Naive thymus-derived CD8-positive, alpha-beta T cell (primary cell): ENCODE measurements at places on chromosomes 2 and 18. TPM values are rescaled to one million over a fixed set of nuclear protein-coding genes. Genes with fewer than 3 reads are reported as not detected.

- H3K27ac ChIP-seq = no peak overlapping the region
- H3K4me3 ChIP-seq = no peak overlapping the region
- H3K27me3 ChIP-seq = peaks cover 10% of the 10 kb centered on the region
- no peaks in the 10 kb centered on the region for H3K4me1 ChIP-seq
- DNase-seq = no peak
- H3K36me3 ChIP-seq = no peaks in the 10 kb centered on the region
Measured at GRCh38 chr2:168323529-168324021, 76.2 kb upstream of the STK39 start.

GRCh38 chr2:200022511-200022910 is 67.1 kb downstream of the MAIP1 start:
- H3K4me3 ChIP-seq = no peak overlapping the region
- H3K4me1 ChIP-seq = no peaks in the 10 kb centered on the region
- H3K36me3 ChIP-seq = peaks cover under 1% of the 10 kb centered on the region
- no peak for DNase-seq
- peaks cover 15% of the 10 kb centered on the region for H3K27me3 ChIP-seq
- no peak overlapping the region for H3K27ac ChIP-seq

GRCh38 chr2:219484343-219485200 is 14.1 kb upstream of the GMPPA start:
- H3K27ac ChIP-seq = no peak overlapping the region
- peak; percentile 21 for DNase-seq

GRCh38 chr2:238202326-238203093 is 985 bp downstream of the ILKAP start:
- H3K27ac ChIP-seq = peak overlapping the region; percentile 92
- DNase-seq = peak; percentile 27
- H3K4me3 ChIP-seq = peak overlapping the region; percentile 87
- peaks cover 42% of the 10 kb centered on the region for H3K4me1 ChIP-seq
- H3K36me3 ChIP-seq = no peaks in the 10 kb centered on the region
- H3K27me3 ChIP-seq = no peaks in the 10 kb centered on the region

DNA sequence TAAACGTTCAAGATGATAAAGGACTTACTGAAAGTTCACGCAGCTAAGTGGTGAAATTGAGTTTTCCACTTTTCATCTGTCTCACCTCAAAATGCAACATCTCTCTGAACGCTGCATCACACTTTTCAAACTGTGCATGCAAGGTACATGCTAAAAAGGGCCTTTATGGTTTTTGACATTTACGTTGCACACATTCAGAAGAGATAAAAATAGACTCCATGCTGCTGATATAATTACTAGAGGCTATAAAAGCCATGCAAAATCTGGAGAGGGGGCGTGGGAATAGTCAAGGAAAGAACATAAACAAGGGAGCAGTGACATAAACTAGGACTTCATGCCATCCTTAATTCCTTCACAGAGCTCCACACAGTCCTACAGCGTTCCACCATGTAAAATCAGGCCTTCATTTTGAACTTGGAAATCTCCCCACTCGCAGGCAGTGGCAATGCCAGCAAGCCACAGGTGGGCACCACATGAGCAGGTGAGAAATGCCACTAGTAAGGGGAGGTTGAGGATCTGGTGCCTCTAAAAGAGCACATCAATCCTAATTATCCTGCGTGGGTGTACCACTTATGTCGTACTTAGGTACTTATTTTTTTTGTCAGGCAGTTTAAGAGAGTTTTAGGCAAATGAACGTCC is 71.4 kb downstream of the ZEB2 start:
- no peak for DNase-seq
- no peaks in the 10 kb centered on the region for H3K27me3 ChIP-seq
- H3K4me3 ChIP-seq = no peak overlapping the region
- H3K36me3 ChIP-seq = no peaks in the 10 kb centered on the region
- H3K4me1 ChIP-seq = peaks cover 70% of the 10 kb centered on the region

GRCh38 chr2:102755284-102755683 is 6.5 kb upstream of the TMEM182 start:
- DNase-seq = no peak
- no peak overlapping the region for H3K27ac ChIP-seq
- no peaks in the 10 kb centered on the region for H3K27me3 ChIP-seq
- H3K4me1 ChIP-seq = no peaks in the 10 kb centered on the region

DNA sequence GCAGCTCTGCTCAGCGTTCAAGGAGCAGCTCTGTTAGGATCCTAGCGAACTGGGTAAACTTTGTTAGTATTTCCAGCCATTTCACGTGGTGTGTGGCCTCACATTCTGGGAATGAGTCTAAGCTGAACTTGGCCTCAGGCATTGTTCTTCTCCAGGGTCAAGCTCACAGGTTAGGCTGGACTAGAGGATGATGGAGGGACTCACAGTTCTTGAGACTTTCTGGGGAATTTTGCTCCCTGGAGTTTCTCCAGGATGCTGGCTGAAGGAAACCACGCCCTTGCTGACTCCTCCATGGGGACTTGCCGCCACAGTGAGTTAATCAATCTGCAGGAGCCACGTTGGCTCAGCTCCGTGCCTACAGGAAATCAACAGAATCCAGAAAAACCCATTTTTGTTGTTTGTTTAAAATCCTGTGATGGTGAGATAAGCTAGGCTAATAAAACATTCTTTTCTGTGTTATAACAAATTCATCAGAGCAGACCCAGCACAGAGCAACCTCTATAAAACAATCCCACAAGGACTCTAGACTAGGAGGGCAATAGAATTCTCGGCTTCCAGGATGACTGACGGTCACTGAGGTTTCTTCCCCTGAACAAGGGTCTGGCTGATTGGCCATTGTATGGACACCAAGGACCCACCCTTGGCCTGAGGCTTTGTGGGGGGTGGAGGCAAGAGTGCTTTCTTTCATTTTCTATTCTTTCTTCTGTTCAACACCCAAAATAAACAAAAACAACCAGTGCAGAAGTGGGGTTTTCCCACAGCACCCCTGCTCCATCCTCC is 12.6 kb downstream of the CNDP1 start:
- DNase-seq = no peak
- H3K27ac ChIP-seq = no peak overlapping the region
- H3K4me3 ChIP-seq = no peak overlapping the region

DNA sequence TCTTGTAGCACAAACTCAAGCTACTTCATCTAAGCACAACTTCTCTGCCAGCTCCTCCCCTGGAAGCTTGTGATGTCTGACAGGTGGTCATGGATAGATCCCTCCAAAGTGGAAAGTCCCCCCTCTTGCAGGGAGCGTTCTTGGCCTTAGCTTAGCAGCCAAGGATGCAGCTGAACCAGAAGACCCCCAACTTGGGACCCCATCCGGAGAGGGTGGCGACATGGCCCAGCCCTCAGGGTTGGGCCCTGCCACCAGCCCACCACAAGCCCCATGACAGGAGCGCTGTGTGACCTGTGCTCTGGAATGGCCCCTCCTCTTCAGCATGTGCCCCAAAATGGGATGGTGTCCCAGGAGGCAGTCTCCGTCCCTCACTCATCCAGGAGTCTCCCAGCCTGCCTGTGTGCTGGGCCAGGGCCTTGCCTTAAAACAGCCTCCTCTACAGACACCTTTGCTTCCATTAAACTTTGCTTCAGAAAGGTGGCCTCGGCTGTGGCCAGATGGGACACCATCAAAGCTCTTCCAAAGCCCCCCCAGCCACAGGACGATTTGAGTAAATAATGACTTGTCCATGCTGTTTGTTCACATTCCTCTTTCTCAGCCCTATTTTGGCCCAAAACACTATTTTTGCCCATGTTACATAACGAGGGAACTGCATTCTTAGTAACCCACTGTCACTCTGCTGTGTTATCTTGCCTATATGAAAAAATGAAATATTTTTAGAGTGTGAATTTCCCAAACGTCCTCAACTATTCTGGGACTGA is 122.1 kb downstream of the RAB3GAP1 start:
- no peak for DNase-seq
- H3K27ac ChIP-seq = no peak overlapping the region
- H3K4me3 ChIP-seq = no peak overlapping the region
- H3K4me1 ChIP-seq = peaks cover 4% of the 10 kb centered on the region

DNA sequence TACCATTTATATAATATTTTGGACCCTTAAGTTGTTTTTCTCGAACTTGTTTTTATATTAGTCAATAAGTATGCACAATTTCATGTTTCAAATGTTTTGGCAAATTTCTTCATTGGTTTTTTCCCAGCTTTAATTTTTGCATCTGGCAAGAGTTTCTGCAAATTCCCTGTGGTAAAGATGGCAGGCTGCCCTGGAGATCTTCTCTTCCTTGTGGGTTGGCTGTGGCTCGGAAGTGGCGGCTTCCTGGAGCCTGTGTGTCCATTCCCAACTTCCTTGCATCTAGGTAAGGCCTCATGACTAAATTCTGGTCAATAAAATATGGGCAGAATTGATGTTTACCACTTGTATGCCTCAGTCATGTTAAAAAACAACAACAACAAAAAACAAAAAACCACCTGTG is 818.6 kb downstream of the EPHA4 start:
- no peaks in the 10 kb centered on the region for H3K27me3 ChIP-seq
- no peak for DNase-seq
- H3K4me1 ChIP-seq = no peaks in the 10 kb centered on the region
- no peak overlapping the region for H3K27ac ChIP-seq

DNA sequence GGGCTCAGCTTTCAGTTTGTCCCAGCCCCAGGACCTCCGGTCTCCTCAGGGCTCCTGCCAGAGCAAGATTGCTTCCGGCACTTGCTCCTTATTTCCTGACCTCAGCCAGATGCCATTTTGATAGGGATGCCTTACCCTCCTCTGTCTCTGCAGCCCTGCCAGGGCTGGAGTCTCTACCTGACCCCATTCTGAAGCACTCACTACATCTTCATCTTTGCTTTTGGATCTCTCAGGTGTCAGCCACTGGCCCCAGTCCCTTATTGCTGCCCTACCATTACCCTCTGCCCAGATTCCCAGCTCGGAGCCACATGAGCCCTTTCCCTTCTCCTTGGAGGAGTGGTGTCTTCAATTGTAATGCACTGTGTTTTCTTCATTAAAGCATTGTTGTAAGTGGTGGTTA is 17.1 kb downstream of the OSBPL6 start:
- no peak for DNase-seq
- H3K27me3 ChIP-seq = peaks cover 43% of the 10 kb centered on the region
- no peak overlapping the region for H3K4me3 ChIP-seq

GRCh38 chr2:74205596-74205995 is 7.2 kb downstream of the MTHFD2 start:
- peak overlapping the region; percentile 77 for H3K4me3 ChIP-seq
- DNase-seq = no peak
- peak overlapping the region; percentile 93 for H3K27ac ChIP-seq
- H3K27me3 ChIP-seq = no peaks in the 10 kb centered on the region
- H3K36me3 ChIP-seq = peaks cover 4% of the 10 kb centered on the region
- peaks cover 36% of the 10 kb centered on the region for H3K4me1 ChIP-seq

- no peak overlapping the region for H3K4me3 ChIP-seq
- peaks cover 2% of the 10 kb centered on the region for H3K27me3 ChIP-seq
- peaks cover 24% of the 10 kb centered on the region for H3K4me1 ChIP-seq
- DNase-seq = no peak
- no peak overlapping the region for H3K27ac ChIP-seq
- H3K36me3 ChIP-seq = peaks cover 19% of the 10 kb centered on the region
Measured at GRCh38 chr2:232541195-232541960, 1.9 kb downstream of the CHRNG start.

The TBR1 gene
- not detected for total RNA-seq

The AKAIN1 gene
- total RNA-seq = not detected

The OTX1 gene
- not detected for total RNA-seq

The TTN gene
- 28.1 TPM for total RNA-seq

The COL3A1 gene
- not detected for total RNA-seq

The HRH4 gene
- total RNA-seq = not detected
